ENCODE measurements at places on chromosomes 5 and 9.

DNA sequence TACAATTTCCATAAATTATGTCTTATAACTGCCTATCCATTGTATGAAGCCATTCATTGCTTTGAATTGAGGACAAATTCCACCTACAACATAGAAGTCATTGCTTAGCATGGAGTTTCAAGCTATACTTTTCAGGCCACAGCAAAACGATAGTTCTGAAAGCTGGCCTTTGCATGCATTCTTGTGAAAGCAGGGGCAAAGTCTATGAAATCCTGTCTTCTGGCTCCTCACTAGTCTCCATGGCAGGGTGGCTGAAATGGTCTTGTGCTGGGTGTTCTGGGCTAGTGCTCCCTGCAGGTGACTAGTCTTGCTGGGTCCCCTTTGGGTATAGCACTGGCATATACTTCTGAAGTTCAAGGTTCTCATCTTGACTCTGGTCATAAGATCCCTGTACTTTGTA is 353.9 kb upstream of the ZNF608 start:
- DNase-seq = no peak

DNA sequence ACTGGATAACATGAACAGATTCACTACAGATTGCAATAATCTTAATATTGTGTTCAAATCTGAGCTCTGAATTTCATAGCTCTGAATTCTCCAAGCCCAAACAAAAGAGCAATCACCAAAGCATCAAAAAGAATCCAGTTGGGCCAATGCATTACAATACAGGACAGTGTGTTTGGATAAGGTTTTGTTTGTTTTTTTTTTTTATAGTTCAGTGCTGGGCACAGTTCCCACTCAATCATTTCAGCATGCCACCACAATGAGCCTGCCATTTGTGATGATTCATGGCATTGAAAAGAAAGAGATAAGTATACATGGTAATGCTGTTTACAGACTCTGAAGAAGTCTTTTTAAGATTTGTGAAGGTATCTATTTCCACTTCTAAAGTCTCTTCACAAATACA is 1.7 kb upstream of the HTR1A start:
- DNase-seq = no peak

- no peak for DNase-seq
Observed at GRCh38 chr9:38059233-38059936, 9.6 kb downstream of the SHB start.

DNA sequence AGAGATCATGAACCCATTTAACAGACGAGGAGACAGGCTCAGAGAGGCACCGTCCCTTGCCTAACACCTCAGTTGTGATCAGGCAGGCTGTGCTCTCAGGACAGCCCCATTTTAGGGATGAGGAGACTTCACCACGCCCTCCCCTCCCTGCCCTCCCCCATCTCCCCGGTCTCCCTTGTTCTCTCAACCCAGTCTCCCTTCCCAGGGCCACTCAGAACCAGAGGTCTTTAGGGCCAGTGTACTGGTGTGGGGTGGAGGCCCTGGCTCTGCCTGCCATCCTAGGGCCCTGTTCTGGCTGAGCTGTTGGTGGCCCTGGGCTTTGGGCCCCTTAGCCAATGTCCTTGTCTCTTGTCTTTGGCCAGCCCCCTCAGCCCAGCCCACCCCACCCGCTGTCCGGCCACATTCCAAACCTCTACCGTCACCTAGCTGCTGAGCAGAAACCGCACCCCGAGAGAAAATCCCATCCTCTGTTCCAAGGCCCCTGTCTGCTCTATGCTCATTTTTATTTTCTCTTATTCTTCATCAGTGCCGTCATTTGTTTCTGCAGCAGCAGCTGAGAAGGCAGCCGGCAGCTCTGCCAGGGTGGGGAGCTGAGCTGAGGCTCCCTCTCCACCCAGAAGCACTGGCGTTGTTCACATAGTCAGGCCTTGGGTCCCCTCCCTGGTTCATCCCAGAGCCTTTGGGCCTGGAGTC is 33.9 kb downstream of the OLFML2A start:
- DNase-seq = no peak

DNA sequence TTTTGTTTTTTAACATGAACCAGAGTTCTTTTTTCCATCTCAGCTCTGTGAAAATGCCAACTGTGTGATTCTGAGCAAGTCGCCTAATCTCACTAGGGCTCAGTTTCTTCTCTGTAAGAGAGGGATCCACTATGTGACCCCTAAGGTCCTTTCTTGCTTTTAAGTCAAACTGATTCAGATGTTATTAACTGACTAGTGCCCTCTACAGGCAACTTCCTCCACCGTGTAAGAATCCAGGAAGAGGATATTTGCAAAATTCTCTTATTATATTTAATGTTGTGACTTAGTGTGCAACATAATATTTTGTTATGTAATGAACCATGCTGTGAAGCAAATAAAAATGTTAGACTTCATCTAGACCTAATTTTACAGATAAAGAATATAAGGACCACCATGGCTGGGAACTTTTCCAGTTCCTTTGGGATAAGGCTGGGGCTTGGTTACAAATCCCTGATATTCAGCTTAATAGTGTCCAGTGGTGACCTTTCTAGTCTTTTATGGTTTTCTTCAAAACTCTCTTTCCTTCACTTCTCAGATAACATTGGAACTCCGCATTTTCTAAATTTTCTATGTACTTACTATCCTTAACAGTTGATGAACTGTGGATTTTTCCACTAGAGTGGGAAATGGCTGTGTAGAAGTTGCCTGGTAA is 244.7 kb downstream of the PIK3R1 start:
- peak; percentile 92 for DNase-seq

- no peak for DNase-seq
Observed at GRCh38 chr9:134486143-134486591, 155.4 kb upstream of the COL5A1 start.

DNA sequence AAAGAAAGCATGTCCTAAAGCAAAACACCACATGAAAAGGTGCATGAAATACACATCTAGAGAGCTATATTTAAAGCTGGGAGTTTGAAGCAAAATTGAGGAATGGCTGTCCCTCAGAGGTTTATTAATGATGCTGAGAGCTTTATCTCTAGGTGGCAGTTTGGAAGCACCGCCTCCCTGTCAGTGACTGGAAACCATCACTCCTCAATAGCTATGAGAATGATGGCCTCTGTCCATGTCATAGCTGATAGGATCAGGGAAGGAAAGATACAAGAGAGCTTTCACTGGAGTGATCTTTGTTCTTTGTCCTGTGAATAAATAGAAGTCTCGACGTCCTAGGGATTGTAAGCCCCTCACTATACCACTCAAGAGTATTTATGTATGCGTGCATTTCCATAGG is 110.5 kb downstream of the NUDT12 start:
- DNase-seq = no peak

DNA sequence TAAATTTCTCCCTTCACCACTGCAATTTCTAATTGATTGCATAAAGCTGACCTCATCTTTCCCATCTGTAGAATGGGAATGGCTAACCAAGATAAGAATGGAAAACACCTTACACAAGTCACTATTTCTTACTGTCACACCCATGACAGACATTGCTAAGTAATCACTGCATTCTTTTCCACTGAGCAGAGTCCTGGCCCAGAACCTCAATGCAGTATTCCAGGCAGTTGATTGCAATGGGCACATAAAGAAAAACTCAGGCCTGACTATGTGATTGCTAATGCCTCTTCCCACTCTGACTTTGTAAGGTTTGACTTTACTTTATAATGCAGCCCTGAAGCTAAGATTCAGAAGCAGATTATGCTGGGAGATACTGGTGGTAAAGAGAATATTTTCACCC is 29.3 kb downstream of the TRIM32 start:
- no peak for DNase-seq

DNA sequence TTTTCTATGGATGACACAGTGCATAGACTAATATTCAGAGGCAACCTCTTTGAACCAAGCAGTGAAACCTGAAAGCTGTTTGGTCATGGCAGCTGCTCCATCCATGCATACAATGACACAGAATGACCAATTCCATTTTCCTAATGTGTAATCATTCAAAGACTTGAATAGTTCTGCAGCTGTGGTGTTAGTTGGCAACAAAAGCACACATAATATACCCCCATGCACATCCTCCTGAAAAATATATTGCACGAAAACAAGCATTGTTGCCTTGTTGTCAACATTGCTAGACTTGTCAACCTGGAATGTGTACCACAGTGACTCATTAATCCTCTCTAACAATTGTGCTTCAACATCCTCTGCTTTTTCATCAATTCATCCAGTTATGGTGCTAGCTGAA is 71.0 kb upstream of the SEMA6A start:
- no peak for DNase-seq

DNA sequence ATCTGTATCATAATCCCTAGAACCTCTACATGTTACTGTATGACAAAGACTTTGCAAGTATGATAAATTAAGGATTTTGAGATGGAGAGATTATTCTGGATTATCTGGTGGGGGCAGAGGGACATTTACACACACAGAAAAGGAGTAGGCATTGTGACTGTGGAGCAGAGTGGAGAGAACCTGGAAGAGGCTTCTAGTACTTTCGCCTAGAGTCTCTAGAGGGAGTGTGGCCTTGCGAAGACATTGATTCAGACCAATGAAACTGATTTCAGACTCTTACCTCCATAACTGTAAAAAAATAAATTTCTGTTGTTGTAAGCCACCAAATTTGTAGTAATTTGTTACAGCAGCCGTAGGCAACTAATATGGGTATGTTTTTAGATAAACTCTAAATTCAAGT is 45.9 kb downstream of the CSNK1G3 start:
- DNase-seq = no peak

GRCh38 chr5:159917994-159918393 is 1.7 kb downstream of the ADRA1B start:
- DNase-seq = no peak

- DNase-seq = no peak
Observed at GRCh38 chr5:172361566-172362238, 78.1 kb upstream of the UBTD2 start.

GRCh38 chr5:80318212-80318611 is 1.6 kb upstream of the SPZ1 start:
- no peak for DNase-seq

GRCh38 chr9:37650873-37651768 is at the start of gene FRMPD1:
FRMPD1 (plus strand) TSS chr9:37650954; CDS start chr9:37692642, 41,688 bp downstream.
- DNase-seq = peak; percentile 8

DNA sequence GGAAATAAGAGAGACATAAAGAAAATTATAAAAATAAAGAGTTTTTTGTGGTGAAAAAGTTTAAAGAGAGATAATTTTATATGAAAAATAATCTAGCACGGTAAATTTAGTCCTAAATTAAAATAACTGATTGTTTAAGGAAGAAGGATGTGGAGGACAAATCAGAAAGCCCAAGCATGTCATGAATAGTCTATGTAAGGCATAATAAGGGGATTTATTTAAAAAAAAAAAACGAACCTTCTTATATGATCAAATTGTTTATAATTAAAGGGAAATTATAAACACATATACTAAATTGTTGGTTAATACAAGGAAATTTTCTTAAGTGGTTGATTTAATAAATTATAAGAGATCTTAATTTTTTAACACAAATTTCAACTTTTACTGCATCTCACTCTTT is 551.8 kb upstream of the TYRP1 start:
- DNase-seq = no peak

Data from hematopoietic multipotent progenitor cell treated with erythropoietin and hydrocortisone succinate and interleukin-3 and kit ligand, for 15 days (in vitro differentiated cells).